Esophagus muscularis mucosa (tissue), 4 donors: ENCODE measurements at places on chromosomes 2 and 18.

DNA sequence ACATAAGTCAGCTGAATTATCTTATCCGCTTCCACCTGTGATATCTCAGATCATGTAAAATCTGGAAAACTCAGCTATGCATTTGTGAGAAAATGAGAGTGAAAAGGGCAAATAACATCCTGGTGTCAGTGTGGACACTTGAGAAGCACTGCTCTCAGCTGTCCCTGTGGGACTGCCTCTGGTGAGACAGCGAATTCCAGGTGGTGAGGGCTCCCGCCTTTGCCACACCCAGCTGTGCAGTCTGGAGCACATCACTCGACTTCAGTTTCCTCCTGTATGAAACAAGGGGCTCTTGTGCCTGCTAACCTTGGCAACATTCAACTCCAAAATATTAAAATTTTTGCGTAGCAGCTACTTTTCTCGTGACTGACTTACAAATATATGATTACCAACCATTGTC lies 194.9 kb upstream of the BOD1L2 start:
- no peak for DNase-seq

DNA sequence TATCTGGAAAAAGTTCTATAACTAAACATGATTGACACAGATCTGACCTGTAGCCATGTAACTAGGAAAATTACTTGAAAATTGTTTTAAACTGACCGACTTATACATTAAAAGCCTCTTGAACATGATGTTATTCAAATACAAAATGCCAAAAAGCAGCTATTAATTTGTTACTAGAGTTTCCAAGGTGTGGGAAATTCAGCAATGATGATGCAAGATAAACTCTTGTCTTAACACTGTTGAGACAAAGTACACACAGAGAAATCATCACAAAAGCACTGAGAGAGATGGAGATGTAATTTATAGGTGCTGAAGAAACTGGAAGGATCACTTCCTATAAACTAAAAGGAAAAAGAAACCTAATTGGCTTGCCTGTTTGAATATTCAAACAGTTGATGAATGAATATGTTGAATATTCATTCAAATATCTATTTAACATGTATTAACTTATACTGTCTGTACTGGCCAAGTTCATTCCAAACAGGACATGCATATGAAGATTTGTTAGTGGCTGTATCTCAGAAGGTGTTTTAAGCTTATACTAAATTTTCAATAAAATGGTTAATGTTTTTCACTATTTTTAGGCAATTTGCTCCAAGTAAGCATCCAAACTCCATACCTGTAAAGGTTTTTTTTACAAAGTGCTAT lies 34.6 kb upstream of the WDR75 start:
- DNase-seq = no peak

DNA sequence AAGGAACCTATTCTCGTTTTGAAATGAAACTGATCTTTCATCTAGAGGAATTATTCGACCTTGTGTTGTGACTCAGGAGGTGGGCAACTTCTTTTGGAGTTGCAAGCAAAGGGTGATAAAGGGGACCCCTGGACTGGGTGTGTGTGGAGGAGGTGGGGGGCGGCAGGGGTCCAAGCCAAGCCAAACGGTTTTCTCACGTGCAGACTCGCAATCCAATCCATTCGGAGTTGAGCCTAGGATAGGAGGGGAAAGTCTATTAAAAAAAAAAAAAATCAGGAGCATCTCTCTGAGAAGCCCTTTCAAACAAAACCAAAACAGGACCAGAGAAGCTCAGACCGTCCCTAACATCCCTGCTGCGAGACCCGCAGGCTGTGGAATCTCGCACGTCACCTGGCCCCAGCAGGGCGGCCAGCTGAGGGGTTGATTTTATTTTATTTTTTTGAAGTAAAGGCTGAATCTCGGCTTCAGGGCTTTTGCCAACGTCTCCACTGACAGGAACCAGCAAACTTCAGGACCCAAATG lies 3.7 kb upstream of the ZEB2 start:
- no peak for DNase-seq

GRCh38 chr2:176399074-176399598 lies 129.9 kb downstream of the MTX2 start:
- DNase-seq = no peak

- DNase-seq = no peak
Observed at GRCh38 chr2:230898016-230898712, 26.9 kb downstream of the GPR55 start.

GRCh38 chr2:127355407-127356008 lies 32.3 kb downstream of the MAP3K2 start:
- no peak for DNase-seq

GRCh38 chr18:10846657-10847407 lies 302.5 kb downstream of the PIEZO2 start:
- DNase-seq = no peak

DNA sequence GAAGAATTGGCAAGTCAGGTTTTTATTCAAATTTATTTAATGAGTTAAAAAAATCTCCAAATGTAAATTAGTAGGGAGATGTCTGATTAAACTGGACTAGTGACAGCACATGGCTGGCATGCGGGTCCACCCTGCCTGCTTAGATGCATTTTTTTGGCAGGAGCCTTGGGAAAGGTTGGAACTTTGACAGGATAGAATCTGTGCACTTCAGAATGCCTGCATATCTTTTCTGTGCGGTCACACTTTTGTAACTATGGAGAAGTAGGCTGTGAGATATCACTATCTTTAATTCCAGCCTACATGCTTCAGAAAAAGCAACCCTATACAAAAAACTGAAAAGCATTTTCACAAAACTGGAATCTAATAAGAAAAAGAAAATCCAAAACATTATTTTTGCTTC lies 317.8 kb downstream of the MBD2 start:
- no peak for DNase-seq
